Heart right ventricle (tissue), 16 donors: ENCODE measurements at places on chromosomes 16 and 17. TPM values are rescaled to one million over a fixed set of nuclear protein-coding genes. Genes with fewer than 3 reads are reported as not detected.

FMNL1 gene
- 8.1 TPM for total RNA-seq

PSMD7 gene
- total RNA-seq: 140 TPM

OTOP2 gene
- not detected for total RNA-seq

KIF2B gene
- total RNA-seq: not detected

- DNase-seq: no peak
- peak overlapping the region; percentile 81 for H3K27ac ChIP-seq
- peaks cover 29% of the 10 kb centered on the region for H3K4me1 ChIP-seq
- peaks cover 3% of the 10 kb centered on the region for H3K36me3 ChIP-seq
These were observed 8.0 kb downstream of the TAX1BP3 start for GRCh38 chr17:3660311-3660891.

- DNase-seq: peak; percentile 36
- H3K4me1 ChIP-seq: peaks cover 10% of the 10 kb centered on the region
- H3K36me3 ChIP-seq: no peaks in the 10 kb centered on the region
- peaks cover 71% of the 10 kb centered on the region for H3K27me3 ChIP-seq
These were observed 415 bp upstream of the FOXF1 start for GRCh38 chr16:86509759-86510464.

GRCh38 chr17:2684549-2684948 lies 27.0 kb downstream of the CLUH start:
- no peak for DNase-seq
- H3K4me3 ChIP-seq: no peak overlapping the region
- no peaks in the 10 kb centered on the region for H3K27me3 ChIP-seq
- H3K4me1 ChIP-seq: peaks cover 7% of the 10 kb centered on the region
- peaks cover 33% of the 10 kb centered on the region for H3K36me3 ChIP-seq
- H3K27ac ChIP-seq: no peak overlapping the region

- H3K27me3 ChIP-seq: peaks cover 33% of the 10 kb centered on the region
- H3K36me3 ChIP-seq: no peaks in the 10 kb centered on the region
- DNase-seq: peak; percentile 58
- H3K4me3 ChIP-seq: no peak overlapping the region
- no peak overlapping the region for H3K27ac ChIP-seq
These were observed 51.1 kb upstream of the CRHR1 start for GRCh38 chr17:45732926-45733505.

GRCh38 chr17:27743281-27743885 lies 56.9 kb downstream of the NOS2 start:
- H3K27me3 ChIP-seq: no peaks in the 10 kb centered on the region
- no peak overlapping the region for H3K4me3 ChIP-seq
- H3K27ac ChIP-seq: no peak overlapping the region
- no peak for DNase-seq

GRCh38 chr17:20852990-20853370 lies 189.8 kb downstream of the USP22 start:
- no peak overlapping the region for H3K4me3 ChIP-seq
- DNase-seq: no peak
- H3K4me1 ChIP-seq: peaks cover 10% of the 10 kb centered on the region
- H3K27me3 ChIP-seq: peaks cover 16% of the 10 kb centered on the region
- no peak overlapping the region for H3K27ac ChIP-seq

- DNase-seq: no peak
- peaks cover 16% of the 10 kb centered on the region for H3K4me1 ChIP-seq
- no peaks in the 10 kb centered on the region for H3K27me3 ChIP-seq
- H3K4me3 ChIP-seq: no peak overlapping the region
These were observed 46.8 kb upstream of the BCAR1 start for GRCh38 chr16:75298267-75298666.

DNA sequence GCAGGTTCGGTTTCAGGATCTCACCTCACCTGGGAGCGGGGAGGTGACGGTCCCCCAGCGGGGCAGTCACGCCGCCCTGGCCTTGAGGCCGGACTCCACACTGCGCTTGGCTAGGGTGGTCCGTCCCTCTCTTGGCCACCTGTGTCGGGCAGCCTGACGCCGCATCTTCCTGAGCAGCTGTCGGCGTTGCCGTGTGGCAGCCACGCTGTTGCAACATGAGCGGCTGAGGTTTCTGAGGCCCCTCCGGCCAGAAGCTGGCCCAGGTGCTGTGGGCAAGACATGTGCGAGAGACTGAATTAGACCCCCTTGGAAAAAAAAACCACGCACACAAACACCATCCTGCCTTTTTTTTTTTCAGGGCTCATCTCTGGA lies 49.2 kb downstream of the IRF8 start:
- H3K4me3 ChIP-seq: no peak overlapping the region
- H3K36me3 ChIP-seq: no peaks in the 10 kb centered on the region
- no peaks in the 10 kb centered on the region for H3K4me1 ChIP-seq

GRCh38 chr16:87177673-87178072 lies 139.5 kb downstream of the C16orf95 start:
- H3K27ac ChIP-seq: no peak overlapping the region
- no peak overlapping the region for H3K4me3 ChIP-seq
- no peak for DNase-seq
- H3K36me3 ChIP-seq: no peaks in the 10 kb centered on the region
- peaks cover 8% of the 10 kb centered on the region for H3K27me3 ChIP-seq
- H3K4me1 ChIP-seq: no peaks in the 10 kb centered on the region

- no peak overlapping the region for H3K27ac ChIP-seq
- no peaks in the 10 kb centered on the region for H3K4me1 ChIP-seq
- no peak for DNase-seq
- peaks cover 11% of the 10 kb centered on the region for H3K36me3 ChIP-seq
- H3K27me3 ChIP-seq: no peaks in the 10 kb centered on the region
- no peak overlapping the region for H3K4me3 ChIP-seq
These were observed 22.9 kb downstream of the MBTPS1 start for GRCh38 chr16:84093879-84094270.
